ENCODE measurements at places on chromosomes 7 and 10. TPM values are rescaled to one million over a fixed set of nuclear protein-coding genes. Genes with fewer than 3 reads are reported as not detected.

DNA sequence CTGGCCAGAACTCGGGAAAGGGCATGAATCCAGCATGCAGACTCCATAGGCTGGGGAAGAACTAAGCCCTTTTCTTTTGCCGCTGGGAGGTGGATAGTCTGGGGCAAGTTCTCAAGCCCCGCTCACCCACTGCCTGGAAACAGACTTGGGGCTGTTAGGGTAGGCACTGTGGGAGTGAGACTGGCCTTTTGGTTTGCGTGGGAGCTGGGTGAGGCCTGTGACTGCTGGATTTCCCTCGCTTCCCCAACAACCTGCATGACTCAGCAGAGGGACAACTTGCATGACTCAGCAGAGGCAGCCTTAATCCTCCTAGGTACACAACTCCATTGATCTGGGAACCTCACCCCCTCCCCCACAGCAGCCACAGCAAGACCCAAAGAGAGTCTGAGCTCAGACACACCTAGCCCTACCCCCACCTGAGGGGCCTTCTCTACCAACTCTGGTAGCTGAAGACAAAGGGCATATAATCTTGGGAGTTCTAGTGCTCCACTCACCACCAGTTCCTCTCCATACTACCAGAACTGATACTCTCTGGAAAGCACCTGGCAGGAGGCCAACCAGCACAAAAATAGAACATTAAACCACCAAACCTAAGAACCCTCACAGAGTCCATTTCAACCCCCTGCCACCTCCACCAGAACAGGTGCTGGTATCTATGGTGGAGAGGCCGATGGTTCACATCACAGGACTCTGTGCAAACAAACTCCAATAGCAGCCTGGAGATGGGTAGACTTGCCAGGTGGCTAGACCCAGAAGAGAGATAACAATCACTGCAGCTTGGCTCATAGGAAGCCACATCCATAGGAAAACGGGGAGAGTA, 81.4 kb upstream of the LAMB4 start:
- no peak for DNase-seq

GRCh38 chr10:50809596-50809995, 69.9 kb downstream of the ASAH2B start:
- no peak for DNase-seq

GRCh38 chr7:64098-64915, 128.1 kb upstream of the FAM20C start:
- DNase-seq: peak; percentile 70

DNA sequence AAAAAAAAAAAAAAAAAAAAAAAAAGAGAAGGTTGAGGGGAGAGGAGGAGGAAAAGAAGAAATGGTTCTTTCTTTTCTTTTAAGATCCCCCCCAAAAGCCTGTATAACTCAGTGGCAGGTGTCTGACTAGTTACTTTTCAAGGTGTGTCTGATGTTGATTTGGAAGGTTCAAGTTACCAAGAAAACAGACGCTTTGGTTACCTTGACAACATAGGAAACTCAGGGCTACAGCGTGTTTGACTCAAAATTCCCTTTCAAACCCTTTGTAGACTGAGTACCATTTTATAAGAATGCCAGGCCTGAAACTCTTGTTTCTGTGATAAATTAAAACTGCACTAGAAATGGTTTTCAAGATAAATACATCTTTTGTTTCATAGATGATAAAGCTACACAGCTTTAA, 286.8 kb downstream of the SKIDA1 start:
- no peak for DNase-seq

GRCh38 chr10:93797825-93798224, 40.1 kb downstream of the LGI1 start:
- DNase-seq: no peak

- no peak for DNase-seq
Observed at GRCh38 chr10:57262892-57263291, 901.8 kb upstream of the ZWINT start.

GRCh38 chr10:126063353-126063791, 167.0 kb downstream of the FANK1 start:
- no peak for DNase-seq

DNA sequence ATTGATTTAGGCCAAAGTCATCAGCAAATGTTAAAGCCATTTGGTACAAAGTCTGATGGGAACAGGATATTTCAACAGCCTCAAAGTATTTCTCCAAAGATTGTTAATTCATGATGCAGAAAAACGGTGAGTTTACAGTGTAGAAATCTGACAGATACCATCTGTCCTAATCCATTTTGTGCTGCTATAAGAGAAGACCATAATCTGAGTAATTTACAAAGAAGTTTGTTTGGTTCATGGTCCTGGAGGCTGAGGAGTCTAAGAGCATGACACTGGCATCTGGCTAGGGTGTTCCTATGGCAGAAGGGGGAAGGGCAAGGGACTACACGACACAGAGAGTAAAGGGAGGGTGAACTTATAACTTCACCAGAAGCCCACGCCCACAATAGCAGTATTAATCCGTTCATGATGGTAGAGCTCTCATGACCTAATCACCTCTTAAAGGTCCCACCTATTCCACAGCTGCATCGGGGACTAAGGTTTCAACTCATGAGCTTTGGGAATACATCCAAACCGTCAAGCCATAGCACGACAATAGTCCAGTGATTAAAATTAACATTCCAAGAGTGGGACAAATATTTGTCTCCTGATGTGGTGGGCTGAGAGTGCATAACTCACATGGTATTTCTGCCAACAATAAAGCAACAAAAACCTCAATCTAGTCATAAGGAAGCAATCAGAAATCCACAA, 298.6 kb upstream of the AKR1E2 start:
- no peak for DNase-seq

DNA sequence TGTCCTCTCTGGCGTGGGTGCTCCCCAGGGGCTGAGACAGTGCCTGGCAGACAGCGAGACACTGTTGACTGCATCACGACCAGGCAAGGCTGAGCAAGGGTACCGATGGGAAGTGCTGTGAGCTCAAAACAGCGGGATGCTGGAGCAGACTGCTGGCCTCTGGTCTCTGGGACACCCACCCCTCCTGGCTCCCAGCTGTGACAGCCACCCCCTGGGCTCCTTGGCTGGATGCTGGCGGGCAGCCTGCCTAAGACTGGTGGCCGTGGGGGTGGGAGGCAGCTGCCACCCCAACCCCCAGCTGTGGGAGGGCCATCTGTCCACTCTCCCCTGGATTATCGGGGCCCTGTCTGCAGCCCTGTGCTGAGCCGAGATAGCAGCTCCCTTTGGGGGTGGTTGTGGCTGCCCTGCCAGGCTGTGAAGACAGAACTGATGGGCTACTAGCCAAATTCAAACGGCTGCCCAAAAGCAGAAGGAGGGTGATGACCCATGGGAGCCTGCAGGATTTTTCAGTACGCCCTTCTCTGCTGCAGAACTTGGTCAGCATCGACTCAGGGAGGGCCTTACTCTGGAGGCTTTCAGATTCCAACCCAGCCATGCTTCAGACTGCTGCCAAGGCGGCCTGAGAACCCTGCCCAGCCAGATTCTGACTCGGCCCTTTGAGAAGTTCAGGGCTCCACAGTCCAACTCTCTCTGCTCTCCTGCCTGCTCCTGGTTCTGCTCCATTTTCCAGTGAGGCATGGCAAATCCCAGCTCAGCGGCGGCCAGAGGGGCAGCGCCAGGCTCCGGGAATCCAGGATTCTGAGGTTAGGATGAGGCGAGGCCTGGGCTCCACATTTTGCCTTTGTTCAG, 125.3 kb downstream of the NEURL1 start:
- DNase-seq: peak; percentile 75

- DNase-seq: no peak
Observed at GRCh38 chr7:7491044-7491443, 44.6 kb downstream of the COL28A1 start.

GRCh38 chr7:129083525-129083924, 28.6 kb upstream of the TNPO3 start:
- no peak for DNase-seq

GRCh38 chr10:32141018-32141807, 85.0 kb upstream of the KIF5B start:
- no peak for DNase-seq

GRCh38 chr10:117000580-117000979, 4.4 kb downstream of the SHTN1 start:
- no peak for DNase-seq

DNA sequence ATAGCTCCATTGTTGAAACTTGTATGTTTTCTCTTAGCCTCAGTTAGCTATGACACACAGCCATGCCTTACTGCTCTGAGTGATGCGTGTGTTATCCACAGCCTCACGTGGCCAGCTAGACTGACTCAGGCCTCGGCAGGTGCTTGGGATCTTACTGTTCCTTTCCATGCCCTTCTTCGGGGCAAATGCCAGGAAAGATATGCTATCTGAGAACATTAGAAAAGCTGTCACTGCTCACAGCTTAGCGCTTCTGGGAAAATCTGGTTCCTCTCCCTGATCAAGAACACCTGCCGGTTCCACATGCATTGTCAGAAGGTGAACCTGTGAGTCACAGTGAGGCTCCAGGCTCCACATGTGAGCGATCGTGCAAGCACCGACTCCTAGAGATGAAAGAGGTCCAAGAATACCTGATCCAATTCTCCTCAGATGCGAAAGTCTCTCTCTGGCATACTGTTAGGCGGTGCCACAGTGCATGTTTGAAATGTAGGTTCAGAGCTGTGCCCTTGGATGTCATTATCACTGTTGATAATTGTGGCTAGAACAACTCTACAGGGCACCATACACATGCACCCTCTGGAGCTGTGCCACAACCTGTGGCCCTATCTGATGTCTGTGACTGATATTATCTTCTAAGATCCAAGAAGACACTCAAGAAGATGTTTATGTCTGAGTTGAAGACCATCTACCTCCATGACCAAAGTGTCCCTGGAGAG, 247.8 kb upstream of the IGFBP3 start:
- DNase-seq: no peak

- no peak for DNase-seq
Observed at GRCh38 chr10:104005172-104005863, 38.4 kb downstream of the SLK start.

ODAD2 gene
- total RNA-seq: not detected

CLRN3 gene
- not detected for total RNA-seq

AGFG2 gene
- total RNA-seq: 8.8 TPM

ABCB4 gene
- total RNA-seq: 2.5 TPM

OR2A5 gene
- total RNA-seq: not detected

ZNF25 gene
- 14.5 TPM for total RNA-seq

Measured in psoas muscle (tissue), 8 donors.